ENCODE measurements at places on chromosomes 4 and X.
A peak's percentile ranks its signal among the peaks of the same experiment; 100 is the strongest.

DNA sequence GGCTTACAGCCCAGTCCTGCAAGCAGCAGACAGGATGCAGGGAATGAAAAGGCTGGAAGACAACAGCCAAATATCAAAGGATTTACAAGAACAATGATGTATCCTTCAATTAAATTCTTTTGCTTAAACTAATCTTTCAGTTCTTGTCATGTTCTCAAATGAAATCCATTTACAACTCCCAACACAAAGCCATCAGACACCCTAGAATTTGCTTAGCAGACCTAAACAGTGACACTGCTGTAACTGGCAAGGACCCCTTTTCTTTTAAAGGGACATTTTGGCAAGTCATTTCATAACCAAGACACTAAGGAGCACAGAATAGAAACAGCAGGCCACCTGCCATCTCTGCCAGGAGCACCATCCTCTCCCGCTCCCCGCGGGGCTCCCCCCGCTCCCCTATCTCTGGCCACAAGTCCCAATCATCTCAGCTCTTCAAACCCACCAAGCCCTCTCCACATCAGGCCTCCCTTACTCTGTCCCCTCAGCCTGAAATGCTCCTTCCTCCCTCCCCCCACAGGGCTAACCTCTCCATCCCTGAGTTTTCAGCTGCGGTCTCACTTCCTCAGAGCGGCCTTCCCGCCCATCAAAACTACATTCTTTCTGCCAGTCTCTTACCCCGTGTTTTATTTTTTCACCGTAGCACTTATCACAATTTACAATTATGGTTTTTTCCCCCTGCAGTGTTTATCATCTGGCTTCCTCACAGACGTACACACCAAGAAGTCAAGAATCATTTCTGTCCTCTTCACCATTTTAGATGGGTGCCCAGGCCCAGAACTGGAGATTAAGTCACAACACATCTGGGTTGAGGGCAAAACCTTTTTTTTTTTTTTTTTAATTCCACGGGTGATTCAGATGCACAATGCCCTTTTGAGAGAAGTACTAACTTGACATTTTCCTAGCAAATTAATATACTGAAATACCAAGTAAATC, 45.8 kb downstream of the TSPAN5 start:
- DNase-seq: no peak

DNA sequence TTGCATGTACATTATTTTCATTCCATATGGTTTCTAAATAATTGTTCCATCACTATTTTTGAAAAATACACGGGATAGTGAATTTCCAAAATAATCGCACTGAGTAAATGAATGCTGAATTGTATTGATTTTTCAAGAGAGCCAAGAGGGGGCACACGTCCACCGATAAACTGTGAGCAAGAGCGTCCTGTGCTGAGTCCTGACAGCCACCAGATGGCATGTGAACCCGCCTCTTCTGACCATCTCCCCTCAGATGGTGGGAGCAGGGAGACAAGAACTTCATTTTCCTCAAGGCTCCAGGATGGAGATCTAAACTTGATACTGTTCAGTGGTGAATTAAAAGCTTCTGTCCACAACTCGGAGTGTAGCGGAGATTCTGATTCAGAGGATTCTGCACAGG, 30.6 kb upstream of the IL9R start:
- DNase-seq: peak; percentile 25

DNA sequence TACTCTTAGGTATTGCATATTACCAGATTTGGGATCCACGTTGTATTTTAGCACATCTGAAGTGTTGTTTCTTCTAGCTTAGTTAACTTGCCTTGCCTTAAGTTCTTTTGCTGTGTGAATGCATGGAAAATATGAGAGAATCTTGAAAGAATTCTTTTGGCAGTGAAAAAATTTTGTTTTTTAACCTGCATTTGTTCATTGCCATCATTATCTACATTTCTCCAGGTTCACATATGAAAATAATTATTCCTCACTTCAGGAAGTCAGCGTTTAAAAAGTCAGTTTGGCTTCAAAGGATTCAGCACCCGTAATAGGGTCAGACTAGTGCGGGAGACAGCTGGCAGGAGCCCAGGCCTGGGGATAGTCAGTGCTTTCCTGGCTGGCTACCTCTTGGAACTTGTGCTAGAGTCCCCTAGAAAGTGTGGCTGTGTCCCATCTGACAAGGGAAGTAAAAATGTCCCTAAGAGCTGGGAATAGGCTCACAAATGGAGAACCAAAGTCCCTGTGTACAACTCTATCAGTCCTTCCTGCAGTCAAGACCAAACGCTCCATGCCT, 251.9 kb upstream of the KLF3 start:
- DNase-seq: no peak

- no peak for DNase-seq
Measured at GRCh38 chr4:153383131-153383530, 38.6 kb downstream of the MND1 start.

- no peak for DNase-seq
Measured at GRCh38 chrX:139971394-139971749, 6.1 kb upstream of the CXorf66 start.

- DNase-seq: peak; percentile 53
Measured at GRCh38 chr4:77104791-77105540, 29.2 kb upstream of the CCNI start.

DNA sequence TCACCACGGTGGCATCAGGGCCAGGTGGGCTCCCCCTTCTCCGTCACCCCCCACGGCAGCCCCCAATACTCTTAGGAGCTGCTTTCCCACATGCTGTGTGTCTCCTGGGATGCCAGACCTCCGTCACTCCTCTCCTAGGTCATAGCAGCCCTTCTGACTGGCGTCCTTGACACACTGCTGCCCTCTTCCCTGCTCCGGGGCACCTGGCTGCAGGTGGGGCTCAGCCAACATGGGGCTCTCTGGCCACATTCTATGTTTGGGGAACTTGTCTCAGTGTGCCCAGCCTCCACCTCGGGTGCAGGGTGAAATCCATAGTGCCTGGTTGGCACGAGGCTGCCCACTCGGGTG, 13.8 kb downstream of the TMEM175 start:
- DNase-seq: no peak

- DNase-seq: no peak
Measured at GRCh38 chr4:59597536-59598329, 1602.4 kb upstream of the ADGRL3 start.

DNA sequence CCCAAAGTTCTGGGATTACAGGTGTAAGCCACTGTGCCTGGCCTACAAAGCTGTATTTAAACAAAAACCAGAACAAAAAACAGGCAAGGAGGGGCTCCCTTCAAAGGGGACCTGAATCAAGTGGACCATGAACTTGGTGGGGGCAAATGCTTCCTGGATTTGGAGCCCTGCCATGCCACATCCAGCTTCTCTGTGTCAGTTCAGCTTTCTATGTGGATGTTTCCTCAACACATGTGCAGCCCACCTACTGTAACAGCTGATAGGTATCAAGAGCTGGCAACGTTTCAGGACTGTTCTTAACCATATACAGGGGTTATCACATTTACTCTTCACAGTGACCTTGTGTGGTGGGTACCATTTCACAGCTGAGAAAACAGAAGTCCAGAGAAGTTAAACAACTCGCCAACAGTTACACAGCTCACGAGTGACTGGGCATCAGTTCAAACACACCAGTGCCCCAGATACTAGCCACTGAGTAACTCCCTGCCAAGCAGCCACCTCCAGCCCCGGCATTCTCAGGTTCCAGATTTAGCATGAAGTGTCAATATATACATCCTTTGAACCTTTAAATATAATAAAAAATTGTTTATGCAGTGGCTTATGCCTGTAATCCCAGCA, 7.5 kb downstream of the GPR143 start:
- DNase-seq: no peak

DNA sequence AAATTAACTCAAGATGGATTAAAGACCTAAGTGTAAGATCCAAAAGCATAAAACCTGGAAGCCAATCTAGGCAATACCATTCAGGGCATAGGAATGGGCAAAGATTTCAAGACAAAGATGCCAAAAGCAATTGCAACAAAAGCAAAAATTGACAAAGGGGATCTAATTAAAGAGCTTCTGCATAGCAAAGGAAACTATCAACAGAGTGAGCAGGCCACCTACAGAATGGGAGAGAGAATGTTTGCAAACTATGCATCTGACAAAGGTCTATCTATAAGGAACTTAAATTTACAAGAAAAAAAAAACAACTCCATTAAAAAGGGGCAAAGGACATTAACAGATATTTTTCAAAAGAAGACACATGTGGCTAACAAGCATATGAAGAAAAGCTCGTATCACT, 171.9 kb downstream of the RAB28 start:
- no peak for DNase-seq

DNA sequence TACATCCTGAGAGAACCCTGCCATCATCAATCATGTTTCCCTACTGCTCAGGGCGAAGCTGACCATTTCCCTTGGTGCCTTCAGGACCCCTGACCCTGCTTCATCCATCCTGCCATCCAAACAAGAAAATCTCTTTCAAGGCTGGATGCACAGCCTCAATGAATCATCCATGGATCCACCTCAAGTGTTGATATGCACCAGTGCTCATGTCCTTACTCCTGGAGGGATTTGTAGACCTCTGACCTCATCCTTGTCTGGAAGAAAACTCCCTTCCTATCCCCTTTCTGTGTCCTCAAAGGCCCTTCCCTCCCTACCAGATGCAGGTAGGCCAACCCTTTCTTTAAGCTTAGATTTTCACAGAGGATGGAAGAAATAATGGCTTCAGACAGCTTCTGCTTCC, 24.6 kb downstream of the BEX3 start:
- no peak for DNase-seq

DNA sequence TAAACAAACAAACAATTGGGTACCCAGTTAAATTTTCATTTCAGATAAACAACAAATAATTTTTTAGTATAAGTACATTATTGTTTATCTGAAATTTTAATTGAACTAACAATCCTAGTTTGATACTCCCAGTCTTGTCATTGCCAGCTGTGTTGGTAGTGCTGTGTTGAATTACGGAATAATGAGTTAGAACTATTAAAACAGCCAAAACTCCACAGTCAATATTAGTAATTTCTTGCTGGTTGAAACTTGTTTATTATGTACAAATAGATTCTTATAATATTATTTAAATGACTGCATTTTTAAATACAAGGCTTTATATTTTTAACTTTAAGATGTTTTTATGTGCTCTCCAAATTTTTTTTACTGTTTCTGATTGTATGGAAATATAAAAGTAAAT, 2.9 kb downstream of the CXCL8 start:
- DNase-seq: no peak

DNA sequence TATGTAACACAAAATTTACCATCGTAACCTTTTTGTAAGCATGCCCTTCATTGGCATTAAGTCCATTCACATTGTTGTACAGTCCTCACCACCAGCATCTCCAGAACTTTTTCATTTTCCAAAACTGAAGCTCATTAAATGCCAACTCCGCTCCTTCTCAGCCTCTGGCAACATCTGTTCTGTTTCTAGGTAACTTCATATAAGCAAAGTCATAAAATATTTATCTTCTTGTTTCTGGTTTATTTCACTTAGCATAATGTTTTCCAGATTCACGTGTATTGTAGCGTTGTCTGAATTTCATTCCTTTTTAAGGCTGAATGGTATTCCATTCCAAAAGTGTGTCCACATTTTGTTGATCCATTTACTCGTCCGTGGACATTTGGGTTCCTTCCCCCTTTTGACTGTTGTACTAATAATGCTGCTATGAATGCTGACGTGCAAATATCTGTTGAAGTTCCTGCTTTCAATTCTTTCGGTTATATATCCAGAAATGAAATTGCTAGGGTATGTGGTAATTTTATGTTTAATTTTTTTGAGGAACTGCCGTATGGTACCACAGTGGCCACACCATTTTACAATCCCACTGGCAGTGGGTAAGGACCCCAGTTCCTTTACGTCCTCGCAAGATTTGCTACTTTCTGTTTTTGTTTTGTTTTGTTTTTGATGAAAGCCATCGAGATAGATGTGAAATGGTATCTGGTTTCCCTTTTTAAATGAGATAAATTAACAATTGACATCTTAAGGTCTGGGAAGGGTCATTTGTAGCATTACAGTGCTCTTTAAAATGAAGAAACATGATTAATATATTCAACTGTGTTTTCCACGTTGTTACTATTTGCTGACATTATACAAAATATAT, 63.4 kb downstream of the PTTG2 start:
- DNase-seq: no peak

GRCh38 chrX:149504226-149504914, 736 bp downstream of the IDS start:
- peak; percentile 8 for DNase-seq

- no peak for DNase-seq
Measured at GRCh38 chr4:35559559-35560365, 684.6 kb downstream of the ARAP2 start.

DNA sequence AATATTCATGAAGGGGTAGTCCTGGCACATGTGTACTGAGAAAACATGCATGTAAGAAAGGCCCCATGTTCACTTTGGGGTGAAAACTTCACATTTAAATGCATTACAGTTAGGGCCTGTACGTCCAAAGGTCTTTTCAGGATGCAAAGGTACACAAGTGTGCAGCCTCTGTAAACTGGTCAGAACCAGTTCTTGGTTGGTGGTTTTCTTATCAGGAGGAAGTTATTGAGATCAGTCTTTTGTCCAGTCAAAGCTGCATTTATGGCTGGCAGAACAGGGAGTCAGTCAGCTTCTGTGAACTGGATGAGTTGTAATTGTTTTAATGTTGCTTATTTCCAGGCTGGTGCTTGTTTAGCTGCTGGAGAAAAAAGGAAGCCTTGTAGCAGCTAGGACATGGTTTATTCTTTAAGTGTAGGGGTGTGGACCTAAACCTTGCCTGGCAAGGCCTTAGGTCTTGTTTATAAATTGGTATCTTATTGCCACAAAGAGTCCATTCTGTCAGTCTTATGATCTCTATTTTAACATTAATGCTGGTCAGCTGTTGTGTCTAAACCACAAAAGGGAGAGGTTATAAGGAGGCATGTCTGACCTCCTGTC, 1906.6 kb upstream of the TENM3 start:
- DNase-seq: no peak

DNA sequence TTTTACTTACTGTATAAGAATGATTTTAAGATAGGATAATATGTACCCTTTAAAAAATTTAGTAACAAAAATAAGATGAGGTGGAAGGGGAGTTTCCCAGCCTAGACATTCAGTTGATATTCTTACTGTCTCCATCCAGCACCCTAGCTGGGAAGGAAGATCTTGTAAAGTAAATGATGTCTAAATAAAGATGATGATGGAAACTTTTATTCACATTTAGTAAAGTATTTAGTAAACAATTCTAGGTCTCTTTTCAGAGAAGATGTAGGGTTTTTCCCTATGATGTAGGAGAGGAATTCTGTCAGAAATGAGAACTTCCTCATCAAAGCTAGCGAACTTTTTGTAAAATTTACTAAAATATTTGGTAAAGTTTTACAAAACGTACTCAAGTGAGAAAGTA, 136.8 kb downstream of the RAPGEF2 start:
- DNase-seq: no peak

DNA sequence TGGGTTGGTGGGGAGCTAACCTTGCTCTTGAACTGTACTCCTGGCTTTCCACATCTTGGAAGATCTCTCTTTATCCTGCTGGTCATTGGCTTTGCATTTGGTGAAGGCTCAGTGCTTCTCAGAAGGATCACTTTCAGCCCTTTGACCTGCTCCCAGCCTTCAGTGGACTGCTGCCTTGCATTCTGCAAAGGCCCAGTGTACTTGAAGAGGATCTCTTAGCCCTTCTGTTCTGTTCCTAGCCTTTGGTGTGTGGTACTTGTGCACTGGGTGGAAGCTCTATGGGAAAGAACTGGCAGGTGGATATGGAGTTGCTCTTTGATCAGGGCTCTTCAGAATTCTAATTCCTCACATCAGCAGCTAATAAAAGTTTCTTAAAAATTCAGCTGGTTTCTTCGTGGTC, 46.5 kb downstream of the FGF2 start:
- DNase-seq: no peak

GRCh38 chrX:145549496-145549895, 268.1 kb upstream of the SLITRK2 start:
- DNase-seq: no peak

- DNase-seq: no peak
Measured at GRCh38 chrX:78314561-78314960, 12.8 kb downstream of the CYSLTR1 start.
